ENCODE measurements at places on chromosomes 13 and 19. TPM values are rescaled to one million over a fixed set of nuclear protein-coding genes. Genes with fewer than 3 reads are reported as not detected.

- ATAC-seq: no peak
- H3K36me3 ChIP-seq: no peaks in the 10 kb centered on the region
- no peak overlapping the region for H3K4me3 ChIP-seq
- no peaks in the 10 kb centered on the region for H3K4me1 ChIP-seq
- no peak overlapping the region for H3K27ac ChIP-seq
- H3K27me3 ChIP-seq: peaks cover 3% of the 10 kb centered on the region
Measured at GRCh38 chr13:106152047-106152446, 383.4 kb downstream of the EFNB2 start.

DNA sequence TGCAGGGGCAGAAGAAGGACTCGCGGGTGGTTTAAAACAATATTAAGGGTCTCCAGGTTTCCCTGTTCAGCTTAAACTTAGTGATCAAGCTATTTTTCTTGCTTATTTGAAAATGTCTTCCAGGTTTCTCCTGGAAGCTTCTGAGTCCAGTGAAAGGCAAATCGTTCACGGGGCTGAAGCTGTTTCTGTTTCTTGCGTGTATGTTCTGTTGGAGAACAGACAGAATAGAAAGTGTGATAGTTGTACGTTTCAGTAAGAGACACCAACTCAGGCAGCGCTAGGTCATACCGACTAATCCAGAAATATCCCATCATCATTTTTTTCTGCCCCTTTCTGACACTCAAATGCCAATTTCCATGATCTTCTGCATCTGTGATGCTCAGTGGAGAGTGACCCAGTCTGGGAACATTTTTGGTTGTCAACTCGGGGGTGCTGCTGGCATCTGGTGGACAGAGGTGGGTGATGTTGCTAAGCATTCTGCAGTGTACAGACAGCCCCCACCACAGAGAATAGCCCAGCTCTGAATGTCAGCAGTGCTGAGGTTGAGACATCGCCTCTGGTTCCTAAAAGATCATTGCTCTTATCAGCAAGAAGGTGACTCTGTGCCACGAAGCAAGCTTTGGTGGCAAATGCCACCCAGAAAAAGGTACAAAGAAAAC is 4.3 kb downstream of the KLF2 start:
- peaks cover 35% of the 10 kb centered on the region for H3K4me1 ChIP-seq
- H3K36me3 ChIP-seq: peaks cover 30% of the 10 kb centered on the region
- H3K27ac ChIP-seq: peak overlapping the region; percentile 31
- H3K27me3 ChIP-seq: peaks cover 12% of the 10 kb centered on the region

The SARS2 gene
- total RNA-seq: 49.3 TPM

GRCh38 chr19:29565171-29565570 is 39.4 kb downstream of the VSTM2B start:
- H3K27me3 ChIP-seq: peaks cover 45% of the 10 kb centered on the region
- peak overlapping the region; percentile 19 for H3K27ac ChIP-seq
- H3K36me3 ChIP-seq: no peaks in the 10 kb centered on the region
- H3K4me3 ChIP-seq: peak overlapping the region; percentile 13
- ATAC-seq: peak; percentile 40

GRCh38 chr19:23394511-23394910 is 760 bp downstream of the ZNF91 start:
- H3K4me3 ChIP-seq: peak overlapping the region; percentile 94
- peaks cover 14% of the 10 kb centered on the region for H3K4me1 ChIP-seq
- peaks cover 53% of the 10 kb centered on the region for H3K36me3 ChIP-seq
- no peak for ATAC-seq

DNA sequence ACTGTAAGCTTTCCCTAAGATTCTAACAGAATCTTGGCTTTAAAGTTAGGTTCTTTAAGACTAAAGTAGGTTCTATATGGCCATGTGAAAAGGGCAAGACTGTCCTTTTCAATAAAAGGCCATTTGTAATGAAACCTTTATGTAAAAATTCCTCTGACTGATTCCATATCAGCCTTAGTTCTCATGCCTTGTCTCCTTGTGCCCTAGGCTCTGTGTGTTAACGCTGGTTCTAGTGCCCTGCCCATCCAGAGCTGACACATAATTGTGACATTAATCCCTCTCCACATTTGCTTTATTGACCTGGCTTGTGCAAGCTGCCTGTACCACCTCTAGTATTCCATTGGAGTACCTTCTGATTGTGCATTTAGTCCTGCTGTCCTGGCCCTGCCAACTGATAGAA is 28.2 kb downstream of the CYSLTR2 start:
- peaks cover 8% of the 10 kb centered on the region for H3K36me3 ChIP-seq
- no peak overlapping the region for H3K27ac ChIP-seq
- no peak for ATAC-seq
- H3K4me1 ChIP-seq: peaks cover 13% of the 10 kb centered on the region

The IZUMO2 gene
- total RNA-seq: not detected

- peaks cover 50% of the 10 kb centered on the region for H3K27me3 ChIP-seq
- ATAC-seq: no peak
- H3K4me1 ChIP-seq: peaks cover 4% of the 10 kb centered on the region
- H3K4me3 ChIP-seq: peak overlapping the region; percentile 69
Measured at GRCh38 chr19:50555450-50556281, 12.6 kb downstream of the LRRC4B start.

- no peaks in the 10 kb centered on the region for H3K27me3 ChIP-seq
- no peak overlapping the region for H3K4me3 ChIP-seq
- peaks cover 13% of the 10 kb centered on the region for H3K36me3 ChIP-seq
- peaks cover 12% of the 10 kb centered on the region for H3K4me1 ChIP-seq
Measured at GRCh38 chr19:1814391-1814790, 2.3 kb upstream of the ATP8B3 start.

The OR4F17 gene
- total RNA-seq: not detected
